ENCODE measurements at places on chromosomes 1 and 21. TPM values are rescaled to one million over a fixed set of nuclear protein-coding genes. Genes with fewer than 3 reads are reported as not detected.

Gene PPFIA4
- total RNA-seq: 0.29 TPM

DNA sequence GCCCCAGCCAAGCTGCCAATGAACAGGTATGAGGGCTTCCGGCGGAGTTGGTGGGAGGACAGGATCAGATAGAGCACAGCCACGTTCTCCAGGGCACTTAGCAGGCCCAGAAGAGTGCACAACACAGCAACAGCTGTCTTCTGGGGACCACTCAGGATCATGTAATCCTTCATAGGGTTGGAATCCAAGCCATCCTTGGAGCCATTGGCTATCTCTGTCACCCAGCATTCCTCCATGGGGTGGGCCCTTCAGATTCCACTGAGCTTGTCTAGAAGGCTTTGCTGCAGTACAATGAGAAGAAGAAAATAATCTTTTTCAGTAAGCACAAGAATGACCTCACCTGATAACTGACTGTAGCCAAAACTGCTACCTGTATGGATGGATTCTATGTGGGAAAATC is 7.3 kb upstream of the FUCA1 start:
- no peak for DNase-seq

DNA sequence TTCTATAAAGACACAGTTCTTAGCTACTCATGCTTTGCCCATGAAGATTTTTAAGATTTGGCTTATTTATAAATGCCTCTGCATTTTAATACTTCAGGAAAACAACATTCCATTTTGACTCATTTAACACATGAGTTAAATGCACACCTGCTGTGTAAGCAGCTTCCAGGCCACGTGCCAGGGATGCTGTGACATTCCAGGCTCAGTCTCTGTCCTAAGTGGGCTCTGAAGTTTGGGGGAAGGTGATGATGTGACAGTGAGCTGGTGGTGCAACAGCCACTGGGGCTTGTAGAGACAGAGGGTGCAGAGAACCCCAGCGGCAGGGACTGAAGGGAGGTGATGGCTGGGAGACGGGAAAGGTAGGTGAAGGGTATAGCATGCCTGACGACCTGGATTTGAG is 40.7 kb downstream of the HHAT start:
- DNase-seq: no peak

Gene TNFAIP8L2
- total RNA-seq: not detected

DNA sequence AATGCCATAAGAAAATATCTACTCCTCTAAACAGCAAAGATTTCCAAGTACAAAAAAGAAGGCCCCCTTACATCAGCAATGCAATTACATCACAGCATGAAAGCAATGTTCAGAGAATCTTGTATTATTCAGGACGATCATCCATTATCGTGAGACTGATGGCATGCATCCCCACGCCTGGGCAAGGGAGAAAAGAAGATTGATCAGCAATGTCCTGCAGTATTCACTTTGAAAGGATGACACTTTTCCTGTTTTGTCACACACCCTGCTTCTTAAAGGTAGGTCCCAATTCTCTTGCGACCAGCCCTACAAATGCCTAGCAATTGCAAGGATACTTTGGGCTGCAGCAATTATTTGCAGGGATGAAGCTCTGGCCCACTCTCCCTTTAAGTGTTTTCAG is 108.7 kb downstream of the TOMM20 start:
- no peak for DNase-seq

- peak; percentile 88 for DNase-seq
Observed at GRCh38 chr1:155167166-155168104, 5.7 kb downstream of the KRTCAP2 start.

GRCh38 chr1:49013079-49013478 is 236.4 kb upstream of the BEND5 start:
- DNase-seq: no peak

Data from glomerular endothelial cell (primary cell).